ENCODE measurements at places on chromosomes 6 and 20.
A peak's percentile ranks its signal among the peaks of the same experiment; 100 is the strongest.

GRCh38 chr6:52305948-52306767, 21.6 kb upstream of the MCM3 start:
- H3K27ac ChIP-seq: peak overlapping the region; percentile 76
- no peaks in the 10 kb centered on the region for H3K36me3 ChIP-seq
- H3K4me3 ChIP-seq: no peak overlapping the region

GRCh38 chr20:3238616-3239025, 369 bp downstream of the SLC4A11 start:
- H3K4me1 ChIP-seq: peaks cover 15% of the 10 kb centered on the region
- no peak overlapping the region for H3K27ac ChIP-seq
- H3K36me3 ChIP-seq: no peaks in the 10 kb centered on the region
- H3K27me3 ChIP-seq: no peaks in the 10 kb centered on the region
- peak overlapping the region; percentile 54 for H3K4me3 ChIP-seq

GRCh38 chr20:50425076-50425475, 85.1 kb upstream of the PTPN1 start:
- peaks cover 4% of the 10 kb centered on the region for H3K4me1 ChIP-seq
- H3K36me3 ChIP-seq: no peaks in the 10 kb centered on the region
- no peak for DNase-seq
- H3K27me3 ChIP-seq: no peaks in the 10 kb centered on the region

DNA sequence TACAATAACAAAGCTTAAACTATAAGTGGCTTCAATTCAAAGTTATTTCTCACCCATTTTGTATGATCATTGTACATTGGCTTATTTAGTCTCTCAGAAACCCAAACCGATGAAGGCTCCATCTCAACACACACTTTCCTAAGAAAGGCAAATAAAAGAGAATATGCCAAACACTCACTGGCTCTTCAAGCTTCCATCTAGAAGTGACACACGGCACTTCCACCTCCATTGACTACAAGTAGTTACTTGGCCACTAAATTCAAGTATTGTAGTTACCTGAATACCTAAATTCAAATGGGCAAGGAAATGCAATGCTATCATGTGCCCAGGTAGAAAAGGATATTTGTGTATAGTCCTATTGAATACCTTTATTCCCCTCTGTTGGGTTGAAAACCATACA, 170.6 kb downstream of the OGFRL1 start:
- H3K4me3 ChIP-seq: no peak overlapping the region
- no peaks in the 10 kb centered on the region for H3K27me3 ChIP-seq
- no peaks in the 10 kb centered on the region for H3K36me3 ChIP-seq
- DNase-seq: no peak
- no peak overlapping the region for H3K27ac ChIP-seq
- no peaks in the 10 kb centered on the region for H3K4me1 ChIP-seq

DNA sequence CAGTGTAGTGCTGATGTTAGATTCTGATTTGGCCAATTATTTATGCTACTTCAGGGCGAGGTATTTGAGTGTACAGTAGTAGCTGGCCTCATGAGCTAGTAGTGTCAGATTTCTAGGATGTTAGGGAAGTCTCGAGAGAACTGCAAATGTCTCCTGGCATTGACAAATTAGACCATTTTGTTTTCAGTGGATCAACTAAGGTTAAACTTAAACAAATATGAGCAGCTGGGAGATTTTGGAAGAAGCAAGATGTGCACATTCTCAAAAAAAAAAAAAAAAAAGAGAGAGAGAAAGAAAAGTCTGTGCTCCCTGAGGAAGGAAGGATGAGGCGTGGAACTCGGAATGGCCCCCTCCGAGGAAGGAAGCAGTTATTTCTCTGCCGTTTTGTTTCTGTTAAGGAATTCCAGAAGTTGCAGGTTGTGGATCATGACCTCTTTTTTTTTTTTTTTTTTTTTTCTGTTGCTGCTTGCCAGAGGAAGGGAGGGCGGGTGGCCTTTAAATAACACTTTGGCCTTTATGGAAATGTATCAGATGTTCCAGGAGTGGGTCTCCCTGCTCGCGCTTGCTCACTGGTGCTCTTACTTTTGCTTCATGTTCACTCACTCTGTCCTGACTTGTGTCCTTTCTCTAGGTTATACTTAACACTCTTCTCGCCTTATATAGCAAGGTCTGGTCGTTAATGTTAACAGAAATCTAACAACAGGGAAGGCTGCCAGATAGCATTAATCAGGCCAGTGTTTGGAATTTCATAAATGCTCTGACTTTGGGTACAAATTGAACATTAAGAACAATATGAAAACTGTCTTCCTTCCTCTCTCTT, 124.4 kb downstream of the TCP11 start:
- DNase-seq: peak; percentile 36
- peak overlapping the region; percentile 50 for H3K4me3 ChIP-seq
- H3K27me3 ChIP-seq: no peaks in the 10 kb centered on the region
- H3K27ac ChIP-seq: peak overlapping the region; percentile 90
- H3K36me3 ChIP-seq: no peaks in the 10 kb centered on the region
- no peaks in the 10 kb centered on the region for H3K4me1 ChIP-seq

- no peak overlapping the region for H3K27ac ChIP-seq
- no peak overlapping the region for H3K4me3 ChIP-seq
- H3K4me1 ChIP-seq: no peaks in the 10 kb centered on the region
- no peak for DNase-seq
- H3K27me3 ChIP-seq: no peaks in the 10 kb centered on the region
These were observed 9.7 kb downstream of the TULP4 start for GRCh38 chr6:158321960-158322359.

- H3K36me3 ChIP-seq: no peaks in the 10 kb centered on the region
- peak overlapping the region; percentile 100 for H3K27ac ChIP-seq
These were observed 17.5 kb downstream of the BCL2L1 start for GRCh38 chr20:31705191-31705590.

GRCh38 chr6:127951172-127951917, 50.5 kb upstream of the THEMIS start:
- H3K27me3 ChIP-seq: no peaks in the 10 kb centered on the region
- H3K4me1 ChIP-seq: no peaks in the 10 kb centered on the region
- no peak for DNase-seq
- no peak overlapping the region for H3K4me3 ChIP-seq
- H3K27ac ChIP-seq: no peak overlapping the region
- H3K36me3 ChIP-seq: no peaks in the 10 kb centered on the region

- H3K27ac ChIP-seq: no peak overlapping the region
- H3K4me3 ChIP-seq: no peak overlapping the region
- H3K4me1 ChIP-seq: peaks cover 29% of the 10 kb centered on the region
- no peaks in the 10 kb centered on the region for H3K36me3 ChIP-seq
- DNase-seq: no peak
These were observed 1.9 kb downstream of the CHD6 start for GRCh38 chr20:41616228-41616627.

- peak overlapping the region; percentile 62 for H3K27ac ChIP-seq
- no peaks in the 10 kb centered on the region for H3K27me3 ChIP-seq
- no peak overlapping the region for H3K4me3 ChIP-seq
- DNase-seq: peak; percentile 19
- no peaks in the 10 kb centered on the region for H3K36me3 ChIP-seq
These were observed 19.4 kb downstream of the MAP3K5 start for GRCh38 chr6:136772685-136773472.

DNA sequence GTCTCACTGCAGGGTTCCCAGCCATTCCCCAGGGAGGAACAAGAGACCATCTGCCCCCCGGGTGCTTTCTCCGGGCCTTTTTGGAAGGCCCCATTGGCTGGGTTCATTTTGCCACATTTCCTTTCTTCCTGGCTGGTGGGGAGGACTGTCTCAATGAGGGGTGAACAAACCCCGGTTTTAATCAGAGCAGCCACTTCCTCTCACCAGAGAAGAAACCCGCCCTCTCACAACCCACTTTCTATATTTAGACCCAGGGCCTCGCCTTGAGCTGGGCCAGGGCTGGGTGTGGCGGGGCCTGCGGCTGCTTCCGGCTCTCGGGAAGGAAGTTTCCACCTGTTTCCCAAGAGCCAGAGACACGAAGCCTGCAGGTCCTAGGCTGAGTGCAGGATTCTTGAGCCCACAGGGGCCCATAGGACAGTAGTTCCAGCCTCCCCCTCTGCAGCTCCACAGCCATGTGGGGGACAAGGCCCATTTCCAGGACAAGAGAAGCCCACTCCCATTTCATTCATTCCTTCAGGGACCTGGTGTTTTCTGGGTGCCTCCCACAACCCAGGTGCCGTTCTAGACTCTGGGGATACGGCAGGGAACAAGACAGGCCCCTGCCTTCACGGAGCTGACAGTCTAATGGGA, 41.8 kb downstream of the RBM38 start:
- DNase-seq: no peak
- no peak overlapping the region for H3K4me3 ChIP-seq
- H3K27me3 ChIP-seq: no peaks in the 10 kb centered on the region
- no peaks in the 10 kb centered on the region for H3K36me3 ChIP-seq

GRCh38 chr20:2313316-2313715, 17.5 kb downstream of the TGM3 start:
- no peaks in the 10 kb centered on the region for H3K27me3 ChIP-seq
- no peaks in the 10 kb centered on the region for H3K36me3 ChIP-seq
- peaks cover 10% of the 10 kb centered on the region for H3K4me1 ChIP-seq
- H3K27ac ChIP-seq: no peak overlapping the region

DNA sequence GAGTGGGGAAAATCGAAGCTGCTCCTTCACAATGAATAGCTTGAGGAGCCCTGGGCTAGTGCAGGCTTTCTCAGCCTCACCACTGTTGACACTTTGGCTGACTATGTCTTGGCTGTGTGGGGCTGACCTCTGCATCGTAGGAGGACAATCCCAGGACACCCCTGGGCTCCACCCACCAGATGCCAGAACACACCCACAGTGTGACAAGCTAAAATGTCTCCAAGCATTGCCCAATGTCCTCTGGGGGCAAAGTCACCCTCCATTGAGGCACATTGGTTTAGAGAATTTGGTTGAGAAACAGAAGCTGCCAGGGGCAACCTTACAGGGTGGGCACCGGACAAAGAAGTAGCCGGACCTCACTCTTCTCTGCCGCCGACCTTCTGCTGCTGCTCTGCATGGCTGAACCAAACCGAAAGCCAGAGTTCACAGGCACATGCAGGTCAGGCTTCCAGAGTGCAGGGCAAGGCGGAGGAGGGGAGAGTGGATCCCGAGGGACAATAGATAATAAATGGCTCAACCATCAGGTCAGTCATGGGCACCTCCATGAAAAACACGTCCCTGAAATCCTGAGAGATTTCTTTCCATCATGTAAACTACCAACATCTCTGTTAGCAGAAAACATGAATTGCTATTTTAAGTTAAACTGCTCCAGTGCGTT, 189.0 kb downstream of the LRFN2 start:
- H3K4me1 ChIP-seq: no peaks in the 10 kb centered on the region
- no peaks in the 10 kb centered on the region for H3K27me3 ChIP-seq
- H3K36me3 ChIP-seq: no peaks in the 10 kb centered on the region
- H3K4me3 ChIP-seq: no peak overlapping the region

- H3K36me3 ChIP-seq: no peaks in the 10 kb centered on the region
- no peak overlapping the region for H3K4me3 ChIP-seq
- no peak overlapping the region for H3K27ac ChIP-seq
- DNase-seq: no peak
These were observed 448.6 kb downstream of the GJA1 start for GRCh38 chr6:121884091-121884490.

DNA sequence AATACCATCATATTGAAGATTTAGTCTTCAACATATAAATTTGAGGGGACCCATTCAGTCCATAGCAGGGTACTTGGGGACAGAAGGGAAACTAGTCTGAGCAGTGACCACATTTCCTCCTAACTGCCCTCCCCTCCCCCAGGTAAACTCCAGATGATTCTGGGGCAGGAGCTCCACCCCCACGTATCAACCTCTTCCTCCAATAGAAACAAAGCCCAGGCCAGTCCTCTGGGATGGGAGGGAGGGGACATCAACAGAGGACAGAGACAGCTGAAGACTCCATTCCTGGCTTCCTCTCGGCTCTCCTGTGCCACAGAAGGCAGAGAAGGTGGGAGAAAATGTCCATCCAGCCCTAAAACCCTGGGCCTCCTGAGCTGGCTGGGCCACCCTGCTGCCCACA, 85.0 kb upstream of the TOP1 start:
- no peak for DNase-seq
- peaks cover 5% of the 10 kb centered on the region for H3K4me1 ChIP-seq
- H3K36me3 ChIP-seq: no peaks in the 10 kb centered on the region
- no peak overlapping the region for H3K27ac ChIP-seq

DNA sequence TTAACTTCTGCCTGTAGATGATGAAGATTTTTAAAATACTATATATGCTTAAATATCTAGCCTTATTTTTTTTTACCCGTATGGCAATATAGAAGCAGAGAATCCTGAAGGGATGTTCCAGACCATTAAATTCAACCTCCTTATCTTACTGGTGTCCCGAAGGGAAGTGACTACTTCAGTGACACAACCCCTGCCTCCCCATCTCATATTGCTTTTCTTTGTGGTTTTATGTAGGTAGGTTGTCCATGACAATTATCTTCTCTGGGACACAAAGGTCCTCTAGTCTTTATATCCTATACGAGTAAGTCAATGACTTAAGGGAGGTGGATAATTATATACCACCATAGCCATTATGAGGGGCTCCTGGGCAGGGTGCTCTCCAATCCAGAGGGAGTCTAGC, 57.4 kb upstream of the EMILIN3 start:
- H3K4me3 ChIP-seq: no peak overlapping the region
- no peaks in the 10 kb centered on the region for H3K27me3 ChIP-seq
- H3K36me3 ChIP-seq: peaks cover 16% of the 10 kb centered on the region
- H3K4me1 ChIP-seq: no peaks in the 10 kb centered on the region
- no peak overlapping the region for H3K27ac ChIP-seq
- DNase-seq: no peak

DNA sequence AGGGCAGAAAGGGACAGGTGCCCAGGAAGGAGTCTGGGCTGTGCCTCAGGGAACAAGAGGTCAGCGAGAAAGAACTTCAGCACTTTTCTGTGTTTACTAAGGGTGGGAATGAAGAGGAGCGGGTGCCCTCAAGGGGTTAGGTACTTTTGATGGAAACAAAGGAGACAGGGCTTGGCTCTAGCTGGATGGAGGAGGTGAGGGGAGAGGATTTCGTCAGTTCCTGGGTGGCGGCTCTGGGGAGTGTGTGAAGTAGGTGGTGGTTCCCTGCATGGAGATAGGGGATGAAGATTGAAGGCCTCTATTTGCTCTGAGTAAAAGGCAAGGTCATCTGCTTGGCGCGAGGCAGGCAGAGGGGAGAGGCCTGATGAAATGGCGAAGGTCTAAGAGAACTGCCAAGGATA, 40.0 kb upstream of the ANKRD60 start:
- no peaks in the 10 kb centered on the region for H3K4me1 ChIP-seq
- H3K36me3 ChIP-seq: peaks cover 6% of the 10 kb centered on the region
- no peak for DNase-seq
- no peak overlapping the region for H3K27ac ChIP-seq

- no peaks in the 10 kb centered on the region for H3K36me3 ChIP-seq
- no peak overlapping the region for H3K27ac ChIP-seq
- H3K4me3 ChIP-seq: no peak overlapping the region
- H3K4me1 ChIP-seq: no peaks in the 10 kb centered on the region
- DNase-seq: peak; percentile 33
These were observed 12.7 kb upstream of the PRELID3B start for GRCh38 chr20:59055302-59055701.

DNA sequence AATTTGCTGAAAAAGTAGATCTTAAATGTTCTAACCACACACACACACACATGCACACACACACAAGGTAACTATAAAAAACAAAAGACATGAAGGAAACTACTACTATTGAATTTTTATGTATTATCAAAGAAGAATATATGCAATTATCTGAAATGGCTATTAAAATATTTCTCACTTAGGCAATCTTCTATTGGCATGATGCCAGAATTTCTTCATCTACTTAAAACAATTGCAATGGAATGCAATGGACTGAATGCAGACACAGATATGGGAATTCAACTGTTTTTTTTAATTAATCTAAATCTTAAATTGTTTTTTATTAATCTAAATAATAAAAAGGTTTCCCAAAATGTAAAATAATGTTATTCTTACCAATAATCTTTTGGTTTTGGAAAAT, 152.6 kb upstream of the SMLR1 start:
- no peaks in the 10 kb centered on the region for H3K27me3 ChIP-seq
- no peak overlapping the region for H3K4me3 ChIP-seq
- H3K27ac ChIP-seq: no peak overlapping the region
- H3K4me1 ChIP-seq: no peaks in the 10 kb centered on the region
- no peaks in the 10 kb centered on the region for H3K36me3 ChIP-seq
- DNase-seq: no peak
